ENCODE measurements at places on chromosomes 1 and 21.

DNA sequence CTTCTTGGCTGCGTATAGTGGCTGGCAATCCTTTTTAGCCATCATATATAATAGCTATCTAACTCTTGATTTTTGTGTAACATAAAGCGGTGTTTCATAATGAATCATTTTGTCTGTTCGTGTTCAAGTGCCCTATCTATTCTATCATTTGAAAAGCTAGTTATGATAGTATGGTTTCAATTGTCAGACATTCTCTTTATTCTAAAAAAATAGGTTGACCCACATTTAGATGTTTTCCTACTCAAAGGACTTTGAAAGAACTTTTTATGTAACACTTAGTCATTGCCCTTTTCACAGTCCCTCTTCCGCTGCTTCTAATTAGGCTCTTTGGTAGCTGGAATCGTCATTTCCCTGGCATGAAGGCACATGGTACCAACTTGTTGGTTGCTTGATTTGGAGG lies 272.2 kb upstream of the B3GALT2 start:
- DNase-seq, result no peak

- no peak for DNase-seq
Measured at GRCh38 chr1:160520582-160520981, 2.5 kb downstream of the SLAMF6 start.

DNA sequence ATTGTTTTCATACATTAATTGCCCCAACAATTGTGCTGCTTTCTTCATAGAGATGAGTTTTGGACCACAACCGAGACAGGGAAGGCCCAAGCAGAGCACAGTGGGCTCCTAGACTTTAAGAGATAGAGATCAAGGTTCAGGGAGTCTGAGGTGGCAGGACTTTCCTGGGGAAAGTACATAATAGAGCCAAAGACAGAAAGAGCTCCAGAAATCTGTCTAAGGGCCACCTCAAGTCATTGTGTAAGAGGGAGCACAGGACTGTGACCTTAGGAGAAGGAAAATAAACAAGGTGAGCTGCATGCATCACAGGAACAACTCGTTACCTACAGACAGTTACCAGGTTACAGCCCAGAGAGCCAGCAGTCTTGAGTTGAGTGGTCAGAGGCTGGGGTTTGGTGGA lies 41.3 kb upstream of the CR2 start:
- DNase-seq, result no peak

- DNase-seq, result no peak
Measured at GRCh38 chr1:59549903-59550302, 253.0 kb downstream of the FGGY start.

DNA sequence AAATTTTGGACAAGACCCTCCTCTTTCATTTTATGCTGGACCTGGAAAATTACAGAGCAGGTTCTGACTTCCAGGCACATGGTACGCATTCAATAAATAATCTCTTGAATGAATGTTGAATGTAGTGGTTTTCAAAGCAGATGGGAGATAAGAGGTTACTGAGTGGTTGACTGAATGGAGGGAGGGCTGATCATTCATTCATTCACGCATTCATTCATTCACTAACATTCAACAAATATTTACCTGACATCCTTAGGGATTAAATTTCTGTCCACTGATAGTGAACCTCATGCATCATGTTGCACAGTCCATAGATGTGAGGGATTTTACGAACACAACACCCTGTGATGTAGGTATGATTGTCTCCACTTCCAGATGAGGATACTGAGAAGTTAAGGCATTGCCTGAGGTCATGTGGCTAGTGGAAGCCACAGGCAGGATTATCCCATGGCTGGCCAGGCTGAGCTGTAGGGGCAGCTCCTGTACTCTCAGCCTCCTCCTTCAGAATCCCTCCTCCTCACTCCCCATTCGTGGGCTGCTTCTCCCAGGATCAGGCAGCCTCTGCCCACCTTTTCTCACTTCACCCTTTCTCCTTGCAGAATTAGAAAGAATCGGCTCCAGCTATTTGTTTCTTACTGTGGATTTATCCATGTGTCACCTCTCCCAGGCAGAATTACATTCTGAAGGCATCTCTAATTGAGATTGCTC lies 48.4 kb upstream of the ATP5PO start:
- no peak for DNase-seq

DNA sequence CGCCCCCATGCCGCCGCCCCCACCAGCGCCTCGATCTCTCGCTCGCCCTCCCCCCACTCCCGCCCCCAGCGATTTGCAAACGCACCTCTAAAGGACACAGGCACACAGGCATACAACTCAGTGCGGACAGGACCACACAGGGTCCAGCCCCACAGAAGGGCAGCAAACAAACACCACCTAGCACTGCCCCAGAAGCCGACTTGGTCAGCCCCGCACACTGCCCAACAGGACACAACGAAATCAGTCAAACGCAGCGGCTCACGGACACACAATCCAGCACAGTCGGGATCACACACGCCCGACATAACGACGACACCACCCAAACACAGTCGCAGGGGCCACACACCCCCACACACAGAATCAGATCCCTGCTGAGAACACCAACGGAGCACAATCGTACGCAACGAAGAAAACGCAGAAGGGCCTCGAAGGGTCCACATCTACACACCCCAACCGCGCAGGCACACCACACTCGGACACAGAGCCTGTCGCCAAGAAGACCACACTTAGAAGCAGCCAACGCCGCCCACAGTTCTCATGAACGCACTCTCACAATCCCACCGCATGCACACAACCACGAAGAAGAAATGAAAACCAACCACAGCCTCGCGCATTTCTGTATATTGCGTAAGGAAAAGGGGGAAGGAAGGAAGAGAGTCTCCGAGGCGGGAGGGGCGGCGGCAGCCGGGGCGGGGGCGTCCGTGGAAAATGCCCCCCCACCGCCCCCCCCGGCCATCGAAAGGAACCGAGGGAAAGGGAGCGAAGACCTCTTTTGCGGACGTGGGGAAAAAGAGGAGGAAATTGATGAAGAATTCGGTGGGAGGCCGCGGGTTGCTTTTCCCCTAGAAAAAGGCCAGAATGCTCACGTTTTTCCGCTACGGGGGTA lies 481 bp downstream of the TAL1 start:
- DNase-seq, result no peak

- DNase-seq, result no peak
Measured at GRCh38 chr1:97207868-97208267, 486.3 kb downstream of the PTBP2 start.

- no peak for DNase-seq
Measured at GRCh38 chr1:156803086-156803851, 13.4 kb downstream of the SH2D2A start.

DNA sequence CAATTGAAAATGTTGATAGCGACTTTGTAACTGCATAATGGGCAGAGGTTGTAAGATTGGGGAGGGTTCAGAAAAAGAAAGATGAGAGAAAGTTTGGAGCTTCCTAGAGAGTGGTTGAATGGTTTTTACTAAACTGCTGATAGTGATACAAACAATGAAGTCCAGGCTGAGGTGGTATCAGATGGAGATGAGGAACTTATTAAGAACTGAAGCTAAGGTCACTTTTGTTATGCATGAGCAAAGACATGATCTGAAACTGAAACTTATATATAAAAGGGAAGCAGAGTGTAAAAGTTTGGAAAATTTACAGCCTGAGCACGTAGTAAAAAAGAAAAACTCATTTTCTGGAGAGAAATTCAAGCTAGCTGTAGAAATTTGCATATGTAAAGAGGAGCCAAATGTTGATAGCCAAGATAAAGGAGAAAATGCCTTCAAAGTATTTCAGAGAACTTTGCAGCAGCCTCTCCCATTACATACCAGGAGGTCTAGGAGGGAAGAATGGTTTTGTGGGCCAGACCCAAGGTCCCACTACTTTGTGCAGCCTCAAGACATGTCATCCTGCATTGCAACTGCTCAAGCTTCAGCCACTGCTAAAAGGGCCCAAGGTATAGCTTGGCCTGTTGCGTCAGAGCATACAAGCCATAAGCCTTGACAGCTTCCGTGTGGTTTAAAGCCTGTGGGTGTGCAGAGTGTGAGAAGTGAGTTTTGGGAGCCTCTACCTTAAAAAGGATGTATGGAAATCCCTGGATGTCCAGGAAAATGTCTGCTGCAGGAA lies 843.9 kb downstream of the AMY1C start:
- DNase-seq, result no peak

GRCh38 chr1:193700710-193701355 lies 514.4 kb upstream of the B3GALT2 start:
- DNase-seq, result no peak

- DNase-seq, result no peak
Measured at GRCh38 chr1:24421502-24421901, 5.9 kb downstream of the NIPAL3 start.

GRCh38 chr1:184615301-184615700 lies 139.4 kb downstream of the EDEM3 start:
- DNase-seq, result no peak

All from stimulated activated CD8-positive, alpha-beta memory T cell treated with anti-CD3 and anti-CD28 coated beads, Interleukin-12 subunit alpha, Interleukin-12 subunit beta, amount 100 ng/mL, for 1 hour (primary cell).